ENCODE measurements at places on chromosomes 7 and 10.

- no peak for DNase-seq
These were observed 10.0 kb upstream of the SLC13A1 start for GRCh38 chr7:123209786-123210185.

- no peak for DNase-seq
These were observed 236.5 kb downstream of the ARL4A start for GRCh38 chr7:12923971-12924370.

DNA sequence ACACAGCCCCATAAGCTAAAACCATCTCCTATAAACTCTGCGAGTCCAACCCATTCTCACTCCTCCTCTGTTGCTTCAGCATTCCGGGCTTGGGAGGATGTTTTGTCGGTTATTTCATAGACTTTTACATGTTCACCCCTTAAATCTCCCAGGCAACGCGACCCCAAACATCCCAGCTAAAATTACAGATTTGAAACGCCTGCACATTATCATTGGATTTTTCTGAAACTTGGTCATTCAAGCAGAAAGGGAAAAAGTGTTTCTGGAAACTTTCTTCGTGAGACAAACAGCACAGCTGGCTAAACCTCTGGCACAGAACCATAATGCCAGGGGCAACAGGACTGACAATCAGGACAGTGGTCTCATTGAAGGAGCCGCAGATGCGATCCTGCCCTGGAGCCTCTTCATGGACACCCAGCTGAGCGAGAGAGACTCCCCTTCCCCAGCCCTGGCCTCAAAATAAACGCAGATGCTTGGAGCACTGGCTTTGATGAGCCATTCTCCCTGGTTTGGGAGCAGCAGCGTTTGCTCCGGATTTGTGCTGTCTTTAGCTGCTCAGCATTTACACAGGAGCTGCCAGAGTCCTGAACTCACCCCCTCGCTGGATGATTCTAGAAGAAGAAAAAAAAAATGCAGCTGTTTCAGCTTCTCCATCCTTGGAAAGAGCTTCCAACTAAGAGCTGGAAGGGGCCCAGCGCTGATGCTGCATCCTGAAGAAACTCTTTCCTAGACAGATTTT lies 30.1 kb downstream of the AFAP1L2 start:
- no peak for DNase-seq

DNA sequence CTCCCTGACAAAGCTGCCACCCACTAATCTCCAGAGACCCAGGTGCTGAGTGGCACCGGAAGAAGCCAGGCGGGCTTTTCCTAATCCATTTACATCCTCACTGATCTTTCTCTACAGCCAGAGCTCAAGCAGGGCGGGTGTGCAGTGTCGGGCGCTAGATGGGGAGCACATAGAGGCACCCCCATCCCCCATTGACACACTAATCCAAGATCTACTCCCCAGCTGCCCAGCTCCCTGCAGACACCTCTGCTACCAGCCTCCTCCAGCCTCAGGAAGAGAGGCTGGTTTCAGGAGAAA lies 22.2 kb downstream of the FRMPD2 start:
- no peak for DNase-seq

DNA sequence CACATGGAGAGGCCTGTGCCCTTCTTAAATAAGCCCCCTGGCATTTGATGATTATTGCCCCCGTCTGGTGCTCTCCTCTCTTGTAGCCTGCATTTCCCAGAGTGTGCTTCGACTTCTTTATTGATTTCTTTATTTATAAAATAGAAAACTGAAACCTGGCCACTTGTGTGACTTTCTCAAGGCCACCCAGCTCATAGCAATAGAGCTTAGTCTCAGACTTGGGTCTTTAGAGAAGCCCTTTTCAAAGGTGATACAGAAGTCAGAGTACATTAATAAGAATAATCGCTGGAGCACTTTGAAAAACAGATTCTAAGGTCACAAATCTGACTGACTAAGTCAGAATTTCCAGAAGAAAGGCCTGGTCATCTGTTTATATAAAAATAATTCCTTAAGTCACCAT lies 86.6 kb downstream of the NOC3L start:
- DNase-seq = no peak

GRCh38 chr10:100645613-100646392 lies 99.6 kb upstream of the PAX2 start:
- DNase-seq = no peak

DNA sequence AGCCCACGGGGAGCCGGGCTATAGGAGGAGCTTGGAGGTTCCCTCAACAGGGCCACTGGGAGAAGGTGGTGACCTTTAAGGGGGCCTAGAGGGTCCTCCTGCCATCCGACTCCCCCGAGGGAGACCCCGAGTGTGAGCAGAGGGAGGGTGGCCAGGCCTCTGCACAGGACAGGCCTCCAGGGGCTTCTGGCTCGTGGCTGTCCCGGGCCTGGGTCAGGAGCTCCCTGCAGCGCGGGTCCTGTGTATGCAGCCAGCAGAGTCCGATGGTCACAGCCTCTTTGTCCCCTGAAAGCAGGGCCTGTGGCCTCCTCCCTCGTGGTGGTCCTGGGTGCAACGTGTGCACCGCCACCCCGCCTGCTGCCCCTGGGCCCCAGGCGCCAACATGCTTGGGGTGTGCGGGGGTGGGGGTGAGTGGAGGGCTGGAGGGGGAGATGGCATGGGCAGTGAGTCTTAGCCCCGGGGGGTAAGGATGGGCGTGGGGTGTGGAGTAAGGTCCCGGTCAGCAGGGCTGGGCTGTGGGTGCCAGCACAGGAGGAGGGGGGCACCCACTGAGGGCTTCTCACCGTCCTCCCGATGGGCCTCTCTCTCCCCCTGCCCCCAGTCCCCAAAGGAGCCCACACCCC lies 27.1 kb downstream of the UNCX start:
- no peak for DNase-seq

GRCh38 chr7:157499121-157499834 lies 162.5 kb downstream of the DNAJB6 start:
- DNase-seq = no peak

GRCh38 chr7:47782792-47783191 lies 165.5 kb downstream of the PKD1L1 start:
- no peak for DNase-seq

All from stimulated activated CD4-positive, alpha-beta T cell treated with anti-CD3 and anti-CD28 coated beads, Interleukin-12 subunit alpha, Interleukin-12 subunit beta, amount 100 ng/mL, for 24 hours (primary cell).